Stimulated activated CD4-positive, alpha-beta T cell treated with anti-CD3 and anti-CD28 coated beads, Interleukin-1b, Interleukin-23, amount 100 ng/mL, for 1 hour (primary cell): ENCODE measurements at places on chromosomes 1 and 21.
A peak's percentile ranks its signal among the peaks of the same experiment; 100 is the strongest.

DNA sequence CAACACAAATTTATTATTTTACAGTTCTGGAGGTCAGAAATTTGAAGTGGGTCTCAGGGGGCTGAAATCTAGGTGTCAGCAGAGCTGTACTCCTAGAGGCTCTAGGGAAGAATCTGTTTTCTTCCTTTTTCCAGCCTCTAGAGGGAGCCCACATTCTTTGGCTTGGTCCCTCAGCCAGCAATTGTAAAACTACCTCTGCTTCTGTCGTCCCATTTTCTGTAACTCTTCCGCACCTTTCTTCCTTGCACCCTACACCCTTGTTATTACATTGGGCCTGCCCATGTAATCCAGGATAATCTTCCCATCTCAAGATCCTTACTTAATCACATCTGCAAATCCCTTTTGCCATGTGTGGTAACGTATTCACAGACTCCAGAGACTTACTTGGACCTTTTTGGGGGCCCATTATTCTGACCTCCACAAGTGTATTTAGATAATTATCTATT lies 24.8 kb upstream of the THEM4 start:
- DNase-seq: no peak

DNA sequence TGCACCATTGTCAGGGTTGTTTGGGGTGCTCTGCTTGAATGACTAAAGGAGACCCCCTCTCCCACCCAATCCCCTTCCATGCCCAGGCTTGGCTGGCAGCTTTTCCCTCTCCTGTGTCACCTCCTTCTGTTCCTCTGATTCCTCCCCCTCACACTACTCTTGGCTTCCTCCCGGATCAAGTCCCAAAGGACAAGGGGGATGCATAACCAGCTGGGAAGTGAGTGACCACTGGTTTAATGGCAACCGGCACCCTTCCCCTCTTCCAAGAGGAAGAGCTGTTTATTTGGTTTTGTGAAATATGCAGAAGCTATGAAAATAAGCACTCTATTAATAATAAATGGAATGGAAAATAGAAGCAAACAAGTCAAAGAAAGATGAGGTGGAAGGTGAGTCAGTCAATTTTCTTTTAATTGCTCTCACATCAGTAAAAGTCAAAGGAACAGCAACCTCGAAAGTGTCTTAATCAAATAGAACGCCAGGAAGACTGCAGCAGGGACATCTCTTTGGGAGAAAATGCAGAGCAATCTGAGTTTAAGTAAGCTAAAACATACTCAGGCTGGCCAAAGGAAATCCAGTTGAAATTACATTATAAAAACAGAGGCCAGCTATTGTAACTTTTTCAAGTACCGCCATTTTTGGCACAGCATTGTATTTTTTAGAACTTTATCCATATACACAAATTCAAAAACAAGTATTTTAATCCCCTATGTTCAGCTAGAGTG lies 322.5 kb downstream of the SIPA1L2 start:
- no peak for DNase-seq

GRCh38 chr1:202987922-202988583 lies 19.1 kb upstream of the TMEM183A start:
- no peak for DNase-seq

GRCh38 chr1:178926046-178926445 lies 55.2 kb upstream of the ANGPTL1 start:
- DNase-seq: no peak

GRCh38 chr1:9196129-9197040 lies 38.2 kb upstream of the H6PD start:
- DNase-seq: peak; percentile 20

- no peak for DNase-seq
These were observed 167.5 kb downstream of the NTMT2 start for GRCh38 chr1:170313306-170313705.

DNA sequence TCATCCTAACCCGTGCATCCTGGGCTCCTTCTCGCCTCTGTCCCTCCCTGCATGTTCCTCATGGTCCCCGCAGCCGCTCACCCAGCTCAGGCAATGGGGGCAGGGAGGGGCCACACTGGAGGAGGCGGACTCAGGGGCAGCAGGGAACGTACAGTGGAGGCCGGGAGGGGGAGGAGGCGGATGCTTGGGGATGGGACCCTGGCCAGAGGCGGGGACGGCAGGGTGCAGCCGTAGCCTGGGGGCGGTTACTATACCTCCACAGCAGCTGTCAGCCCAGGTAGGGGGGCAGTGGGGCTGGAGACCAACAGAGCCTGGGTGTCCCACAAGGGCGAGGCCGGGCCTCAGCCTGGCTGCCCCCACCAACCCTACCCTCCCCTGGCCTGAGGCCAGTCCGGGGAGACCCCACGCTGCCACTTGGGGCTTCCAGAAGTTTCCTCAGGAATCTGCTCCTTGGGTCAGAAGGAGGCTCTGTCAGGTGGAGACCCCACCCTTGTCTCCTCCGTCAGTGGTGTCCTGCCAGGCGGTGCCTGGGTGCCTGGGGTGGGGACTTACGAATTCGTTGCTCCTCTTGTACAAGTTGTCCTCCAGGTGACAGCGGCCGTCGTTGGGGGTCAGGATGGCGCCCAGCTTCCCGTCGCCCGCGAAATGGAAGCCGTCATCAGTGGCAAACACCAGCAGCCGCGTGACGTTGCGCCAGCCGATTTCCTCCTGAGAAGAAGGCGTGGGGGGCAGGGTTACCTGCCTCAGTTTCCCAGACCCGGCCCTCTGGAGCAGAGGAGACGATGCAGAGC lies 20.7 kb downstream of the ITGB2 start:
- DNase-seq: no peak
